ENCODE measurements at places on chromosomes 4 and X.

- no peak for DNase-seq
Observed at GRCh38 chr4:34250562-34250961, 1993.8 kb downstream of the ARAP2 start.

- no peak for DNase-seq
Observed at GRCh38 chr4:140691369-140691768, 64.8 kb downstream of the TBC1D9 start.

- DNase-seq = no peak
Observed at GRCh38 chr4:144171697-144172096, 31.2 kb upstream of the GYPA start.

- no peak for DNase-seq
Observed at GRCh38 chr4:145871209-145871608, 67.4 kb downstream of the ZNF827 start.

- no peak for DNase-seq
Observed at GRCh38 chrX:73448379-73448778, 1.5 kb downstream of the CDX4 start.

GRCh38 chrX:79361192-79361870 lies 5.8 kb downstream of the ITM2A start:
- no peak for DNase-seq

- DNase-seq = no peak
Observed at GRCh38 chr4:101192244-101192643, 155.1 kb downstream of the PPP3CA start.

DNA sequence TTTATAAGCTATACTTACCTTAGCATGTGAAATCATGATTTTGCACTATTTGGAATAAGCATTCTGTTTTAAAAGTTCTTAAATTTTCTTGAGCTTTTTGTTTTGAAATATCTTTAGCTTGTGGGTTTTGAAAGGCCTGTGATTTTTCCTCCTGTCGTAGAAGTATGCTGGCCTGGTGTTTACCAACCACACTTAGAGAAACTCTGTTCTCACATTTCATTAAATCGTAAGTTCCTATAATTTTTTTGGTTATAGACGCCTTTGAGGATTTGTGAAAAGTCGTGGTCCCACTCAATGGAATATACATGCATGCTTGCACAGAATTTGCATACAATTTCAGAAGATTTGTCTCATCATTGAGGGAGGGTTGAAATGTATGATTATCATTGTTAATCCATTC lies 63.6 kb downstream of the PDLIM5 start:
- DNase-seq = no peak

- DNase-seq = no peak
Observed at GRCh38 chr4:10066670-10067651, 45.7 kb upstream of the SLC2A9 start.
